ENCODE measurements at places on chromosomes 3 and 15. TPM values are rescaled to one million over a fixed set of nuclear protein-coding genes. Genes with fewer than 3 reads are reported as not detected.

GMNC gene
- total RNA-seq, result not detected

FBXW12 gene
- total RNA-seq, result not detected

CLDN16 gene
- total RNA-seq, result 0.29 TPM

CASR gene
- total RNA-seq, result 0.17 TPM

TMEM62 gene
- total RNA-seq, result 17.1 TPM

ERICH6 gene
- total RNA-seq, result not detected

MITF gene
- total RNA-seq, result 0.32 TPM

SPINK8 gene
- not detected for total RNA-seq

GRM2 gene
- total RNA-seq, result 0.48 TPM

C3orf20 gene
- total RNA-seq, result 0.51 TPM

SCAANT1 gene
- not detected for total RNA-seq

CCDC13 gene
- total RNA-seq, result 0.70 TPM

CACNA2D2 gene
- 5.4 TPM for total RNA-seq

LRRC31 gene
- not detected for total RNA-seq

XIRP1 gene
- 0.10 TPM for total RNA-seq

C2CD4B gene
- total RNA-seq, result 0.24 TPM

CLASP2 gene
- 58.5 TPM for total RNA-seq

FLNB gene
- 56.7 TPM for total RNA-seq

COL6A5 gene
- total RNA-seq, result not detected

ARID3B gene
- 47.6 TPM for total RNA-seq

HLTF gene
- 28.0 TPM for total RNA-seq

RTP4 gene
- total RNA-seq, result 3.4 TPM

IRAK2 gene
- 11.8 TPM for total RNA-seq

SH2D7 gene
- total RNA-seq, result not detected

ALG1L2 gene
- total RNA-seq, result not detected

MLH1 gene
- total RNA-seq, result 80.3 TPM

RBP2 gene
- not detected for total RNA-seq

CSTA gene
- 0.35 TPM for total RNA-seq

PRR20G gene
- total RNA-seq, result not detected

RYR3 gene
- not detected for total RNA-seq

KATNBL1 gene
- 39.2 TPM for total RNA-seq

APOD gene
- 2.4 TPM for total RNA-seq

C15orf62 gene
- total RNA-seq, result 1.6 TPM

ANKRD34C gene
- not detected for total RNA-seq

PRRT3 gene
- 14.5 TPM for total RNA-seq

ATP2B2 gene
- not detected for total RNA-seq

ZNF620 gene
- total RNA-seq, result 7.4 TPM

CCNB2 gene
- 77.8 TPM for total RNA-seq

WDR5B gene
- 3.6 TPM for total RNA-seq

FAM131A gene
- total RNA-seq, result 6.6 TPM

SEMA3B gene
- total RNA-seq, result 1.9 TPM

MYO1E gene
- 4.6 TPM for total RNA-seq

GOLGA8K gene
- not detected for total RNA-seq

DISP2 gene
- 0.34 TPM for total RNA-seq

SPRED1 gene
- 1.5 TPM for total RNA-seq

MME gene
- not detected for total RNA-seq

USP3 gene
- 78.0 TPM for total RNA-seq
